ENCODE measurements at places on chromosomes 12 and 14.

- no peak for ATAC-seq
These were observed 57.7 kb downstream of the ATP2A2 start for GRCh38 chr12:110338754-110339153.

DNA sequence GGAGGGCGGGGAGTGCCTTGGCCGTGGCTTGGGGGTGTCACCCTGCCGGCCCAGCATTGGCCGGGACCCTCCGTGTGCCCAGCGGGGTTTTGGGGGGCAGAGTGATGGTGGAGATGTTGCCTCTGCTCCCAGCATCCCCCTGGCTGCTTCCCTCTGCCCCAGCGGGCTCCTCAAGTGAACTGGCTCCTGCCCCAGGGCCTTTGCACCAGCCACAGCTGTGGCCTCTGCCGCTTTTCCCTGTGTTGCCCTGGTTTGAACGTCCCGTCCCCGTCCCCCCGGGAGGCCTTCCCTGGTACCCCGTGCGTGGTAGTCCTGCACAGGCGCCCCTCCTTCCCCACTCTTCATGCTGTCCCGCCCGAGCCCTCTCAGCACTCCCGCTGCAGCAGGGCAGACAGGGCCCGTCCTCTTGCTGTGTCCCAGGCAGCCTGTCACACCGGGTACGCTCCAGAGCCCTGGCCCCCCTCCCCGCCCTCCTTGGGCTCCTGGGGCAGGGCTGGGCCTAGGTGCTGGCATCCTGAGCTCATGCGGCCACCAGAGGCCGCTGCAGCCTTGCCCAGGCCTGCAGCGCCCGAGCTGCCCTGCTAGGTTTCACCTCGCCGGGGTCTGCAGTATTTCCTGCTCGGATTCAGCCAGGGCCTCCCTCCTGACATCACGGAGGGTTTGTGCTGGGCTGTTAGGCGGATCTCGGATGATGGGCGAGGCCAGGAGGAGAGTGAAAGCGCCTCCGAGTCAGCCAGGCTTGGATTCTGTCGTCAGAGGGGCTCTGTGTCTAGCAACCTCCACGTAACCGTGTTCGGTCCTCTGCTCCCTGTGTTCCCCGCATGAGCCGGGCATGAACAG is 9.5 kb downstream of the NOC4L start:
- peak; percentile 89 for ATAC-seq

- ATAC-seq, result peak; percentile 61
These were observed 26.3 kb upstream of the PTGDR start for GRCh38 chr14:52241087-52241793.

GRCh38 chr12:66365718-66366490 is 63.6 kb downstream of the HELB start:
- ATAC-seq, result no peak

DNA sequence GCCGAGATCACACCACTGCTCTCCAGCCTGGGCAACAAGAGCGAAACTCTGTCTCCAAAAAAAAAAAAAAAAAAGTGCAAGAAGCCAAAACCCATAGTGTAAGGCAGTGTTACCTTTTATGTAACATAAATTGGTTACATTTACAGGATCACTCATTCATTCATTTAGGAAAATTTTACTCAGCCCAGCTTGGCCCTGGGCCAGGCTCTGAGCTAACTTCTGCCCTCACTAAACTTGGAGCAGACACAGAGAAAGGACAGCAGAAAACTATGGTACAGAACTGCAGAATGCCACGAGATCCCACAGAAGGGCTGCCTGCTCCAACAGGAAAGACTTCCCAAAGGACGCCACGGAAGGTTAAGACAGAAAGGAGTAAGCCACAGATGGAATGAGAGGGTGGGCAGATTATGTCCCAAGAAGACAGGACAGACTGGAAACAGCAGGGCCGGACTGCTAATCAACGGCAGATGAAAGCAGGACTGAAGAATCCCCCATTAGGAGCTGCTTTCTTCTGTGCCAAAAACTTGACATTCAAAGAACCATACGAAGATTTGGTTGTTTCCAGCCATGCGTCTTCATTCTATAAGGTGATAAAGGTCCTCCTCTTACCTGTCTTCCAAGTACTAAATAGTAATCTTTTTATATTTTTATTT is 18.9 kb downstream of the PPP1R13B start:
- ATAC-seq, result no peak

- ATAC-seq, result no peak
These were observed 19.8 kb downstream of the ISM2 start for GRCh38 chr14:77478796-77479195.

- ATAC-seq, result no peak
These were observed 70.7 kb upstream of the TMEM263 start for GRCh38 chr12:106885026-106885425.

- ATAC-seq, result no peak
These were observed 41.1 kb downstream of the PRB3 start for GRCh38 chr12:11228296-11228879.

DNA sequence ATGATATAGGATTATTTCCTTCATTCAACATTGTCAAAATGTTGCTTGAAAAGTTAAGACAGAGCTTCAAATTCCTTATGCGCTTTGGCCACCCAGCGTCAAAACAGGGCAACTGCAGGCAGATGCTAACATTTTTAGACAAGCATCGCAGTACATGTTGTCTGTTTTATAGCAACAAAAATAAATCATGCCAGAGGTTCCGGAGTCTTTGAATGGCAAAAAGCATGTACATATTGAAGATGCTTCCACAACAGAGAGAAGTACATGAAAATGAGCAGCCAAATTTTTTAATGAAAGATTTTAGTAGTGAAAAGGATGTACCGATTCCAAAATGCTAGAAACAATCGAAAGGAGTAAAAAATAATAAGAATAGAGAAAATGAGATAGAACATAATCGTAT is 49.8 kb upstream of the USP15 start:
- no peak for ATAC-seq

- ATAC-seq, result peak; percentile 74
These were observed 8.8 kb downstream of the VPS37B start for GRCh38 chr12:122886851-122887818.

DNA sequence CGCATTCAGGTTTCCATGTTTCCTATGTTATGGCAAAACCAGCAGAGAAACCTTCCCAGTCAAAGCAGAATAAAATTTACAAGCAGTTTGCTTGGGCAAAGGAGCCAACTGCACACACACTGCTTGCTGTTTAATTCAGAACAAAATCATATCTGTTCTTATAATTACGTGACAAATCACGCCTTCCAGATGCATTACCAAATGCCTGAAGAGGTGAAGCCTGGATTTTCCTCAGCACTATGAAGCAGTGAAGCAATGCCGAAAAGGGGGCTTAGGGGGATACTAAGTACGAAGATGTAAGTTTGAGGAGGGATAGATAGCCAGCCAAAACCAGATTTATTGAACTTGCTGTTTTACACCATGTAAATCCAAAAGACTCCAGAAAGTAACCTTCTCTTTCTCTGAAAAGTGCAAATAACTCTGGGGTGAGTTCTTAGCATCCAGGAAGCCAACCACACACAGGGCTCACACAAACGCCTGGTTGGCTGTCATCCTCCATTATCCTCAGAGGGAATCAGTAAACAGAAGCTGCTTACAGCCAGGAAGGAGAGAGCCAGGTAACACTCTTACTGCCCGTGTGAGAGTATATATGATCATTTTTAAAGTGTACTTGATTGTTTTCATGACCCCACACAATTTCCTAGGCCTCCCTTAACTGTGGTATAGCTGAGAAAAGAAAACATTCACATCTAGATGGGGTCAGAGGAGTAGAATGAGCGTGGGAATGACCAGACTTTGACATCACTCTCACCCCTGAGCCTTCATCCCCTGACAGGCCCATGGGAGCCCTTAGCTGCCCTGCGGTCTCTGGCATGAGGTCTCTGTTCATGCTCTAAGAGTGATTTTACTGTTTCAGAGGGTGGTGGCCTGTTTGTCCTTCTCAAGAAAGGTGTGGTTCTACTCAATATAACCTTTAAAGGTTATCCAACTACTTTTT is 442.5 kb downstream of the EGLN3 start:
- no peak for ATAC-seq

- no peak for ATAC-seq
These were observed 103.2 kb upstream of the BCL2L14 start for GRCh38 chr12:11967376-11968047.

DNA sequence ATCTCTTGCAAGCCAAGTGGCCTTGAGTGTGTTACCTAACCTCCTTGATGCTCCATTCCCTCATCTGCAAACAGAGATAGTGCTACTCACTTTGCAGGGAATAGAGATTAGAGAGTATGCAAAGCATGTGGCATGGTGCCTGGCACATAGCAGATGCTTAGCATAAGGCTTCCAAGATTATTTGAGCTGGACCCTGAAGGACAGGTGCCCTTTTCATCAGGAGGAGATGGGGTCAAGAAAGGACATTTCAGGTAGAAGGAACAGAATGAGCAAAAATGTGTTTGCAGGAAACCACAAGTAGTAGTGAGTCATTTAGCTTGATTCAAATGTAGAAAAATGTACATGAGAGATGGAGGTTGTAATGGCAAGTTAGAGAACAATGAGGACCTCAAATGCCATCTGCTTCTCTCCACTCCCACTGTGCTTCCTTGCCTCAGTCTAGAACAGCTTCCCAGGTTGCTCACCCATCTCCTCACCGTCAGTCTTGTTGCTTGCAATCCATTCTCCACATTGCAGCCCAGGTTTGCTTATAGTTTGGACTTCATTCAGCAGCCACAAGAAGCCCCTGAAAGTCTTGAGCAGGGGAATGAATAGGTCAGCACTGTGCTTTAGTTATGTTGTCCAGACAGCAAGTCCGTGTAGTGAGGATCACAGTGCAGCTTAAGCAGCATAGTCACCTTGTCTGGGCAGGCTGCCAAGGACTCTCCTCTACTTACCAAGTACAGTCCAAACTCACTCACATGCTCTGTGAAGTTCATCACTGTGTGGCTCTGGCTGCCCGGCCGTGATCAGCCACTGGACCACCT is 536.3 kb upstream of the CCDC196 start:
- ATAC-seq, result peak; percentile 94

GRCh38 chr14:75628816-75629215 is 31.9 kb downstream of the ERG28 start:
- ATAC-seq, result no peak

- no peak for ATAC-seq
These were observed 18.3 kb downstream of the PLEK2 start for GRCh38 chr14:67393689-67394088.

GRCh38 chr14:102500713-102501112 is 8.9 kb downstream of the ANKRD9 start:
- no peak for ATAC-seq

- no peak for ATAC-seq
These were observed 4.6 kb downstream of the APPL2 start for GRCh38 chr12:105231396-105231795.

GRCh38 chr14:61563162-61563511 is 132.2 kb upstream of the HIF1A start:
- no peak for ATAC-seq

DNA sequence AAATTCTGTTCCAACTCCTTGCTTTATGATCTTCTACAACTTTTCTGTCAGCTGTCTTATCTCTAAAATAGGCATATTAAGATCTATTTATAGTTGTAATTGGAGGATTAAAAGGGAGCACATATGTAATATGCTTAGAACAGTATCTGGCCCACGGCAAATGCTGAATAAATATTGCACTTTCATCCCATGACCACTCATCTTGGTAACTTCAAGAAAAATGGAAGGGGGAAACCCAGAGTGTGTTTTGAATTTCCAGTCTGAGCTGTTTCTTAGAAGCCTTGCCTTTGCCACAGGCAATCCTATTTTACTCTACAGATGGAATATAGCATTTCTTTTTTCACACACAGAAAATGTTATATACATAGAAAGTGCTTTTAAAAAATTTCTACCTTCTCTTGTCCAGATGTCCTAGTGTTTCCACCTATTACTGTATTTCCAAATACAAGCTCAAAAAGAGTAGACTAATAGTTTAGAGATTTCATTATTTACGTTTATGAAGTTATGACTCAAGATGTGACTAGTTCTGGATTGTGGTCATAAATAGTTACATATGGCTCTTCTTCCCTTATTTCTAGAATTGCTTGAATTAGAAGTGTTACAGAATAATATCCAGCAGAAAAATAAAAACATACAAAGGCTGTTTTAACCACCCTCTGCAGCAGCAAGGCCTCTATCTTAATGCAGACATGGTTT is 6.2 kb upstream of the STXBP6 start:
- no peak for ATAC-seq

- peak; percentile 55 for ATAC-seq
These were observed 57.1 kb upstream of the PCED1B start for GRCh38 chr12:47022296-47022695.

DNA sequence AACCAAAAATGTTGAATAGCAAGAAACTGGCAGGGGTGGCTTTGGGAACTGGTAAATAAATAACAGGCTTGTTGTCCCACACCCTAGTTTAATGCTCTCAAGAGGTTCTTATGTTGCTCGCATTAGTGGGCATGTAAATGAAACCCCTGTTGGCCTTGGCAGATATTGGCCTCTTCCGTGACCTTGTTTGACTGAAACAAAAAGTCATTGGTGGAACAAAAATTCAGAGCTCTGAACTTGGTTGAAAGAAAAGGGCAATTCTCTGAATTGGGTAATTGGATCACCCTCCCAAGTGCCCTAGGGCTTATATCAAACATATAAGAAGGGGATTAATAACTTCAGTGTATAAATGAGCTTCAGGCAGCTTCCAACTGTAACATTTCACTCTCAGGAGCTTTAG is 426.2 kb downstream of the ZFP36L1 start:
- ATAC-seq, result no peak

DNA sequence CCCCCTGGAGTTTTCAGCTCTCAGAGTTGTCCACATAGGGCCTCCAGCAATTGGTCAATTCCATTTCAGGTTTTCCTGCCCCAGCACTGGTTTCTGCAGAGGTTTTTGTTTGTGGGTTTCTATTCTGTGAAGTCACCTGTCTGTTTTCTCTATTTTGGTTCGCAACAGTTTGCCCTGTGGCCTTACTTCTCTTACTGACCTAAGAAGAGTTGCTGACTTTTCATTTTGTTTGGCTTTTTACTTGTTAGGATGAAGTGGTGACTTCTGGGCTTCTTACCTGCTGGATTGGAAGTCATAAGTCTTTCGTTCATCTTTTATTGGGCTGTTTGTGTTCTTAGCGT is 196.4 kb upstream of the PARP11 start:
- no peak for ATAC-seq

DNA sequence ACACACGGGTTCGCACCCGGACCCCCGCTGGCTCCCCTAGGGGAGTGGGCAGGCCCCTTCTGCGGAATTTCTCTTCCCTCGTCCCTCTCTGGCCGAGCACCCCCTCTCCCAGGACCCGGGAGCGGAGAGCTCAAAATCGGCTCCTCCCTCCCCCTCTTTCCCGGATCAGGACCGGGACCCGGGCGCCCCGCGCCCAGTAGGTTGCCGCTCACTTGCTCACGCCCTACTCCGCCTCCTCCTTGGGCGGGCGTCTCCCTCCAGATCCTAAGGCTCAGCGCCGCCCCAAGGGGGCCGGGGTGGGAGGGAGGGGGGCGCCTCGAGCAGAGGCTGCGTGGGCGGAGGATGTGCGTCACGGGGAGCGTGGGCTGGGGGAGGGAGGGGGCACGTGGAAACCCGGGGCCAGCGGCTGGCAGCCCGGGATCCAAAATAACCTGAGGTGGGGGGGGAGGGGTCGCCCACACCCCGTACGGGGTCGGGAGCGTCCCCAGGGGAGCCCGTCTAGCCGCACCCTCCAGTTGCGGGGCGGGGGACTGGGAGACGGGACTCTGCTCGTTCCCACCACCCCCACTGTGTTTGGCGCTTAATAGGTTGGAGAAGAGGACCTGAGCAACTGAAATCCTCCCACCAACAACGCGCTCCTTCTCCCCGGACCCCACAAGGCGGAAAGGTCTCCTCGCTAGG is 1.8 kb upstream of the NAB2 start:
- ATAC-seq, result peak; percentile 51
